ENCODE measurements at places on chromosomes 16 and 17.
A peak's percentile ranks its signal among the peaks of the same experiment; 100 is the strongest.

- DNase-seq: no peak
Measured at GRCh38 chr17:2181206-2181896, 122.2 kb downstream of the SMG6 start.

DNA sequence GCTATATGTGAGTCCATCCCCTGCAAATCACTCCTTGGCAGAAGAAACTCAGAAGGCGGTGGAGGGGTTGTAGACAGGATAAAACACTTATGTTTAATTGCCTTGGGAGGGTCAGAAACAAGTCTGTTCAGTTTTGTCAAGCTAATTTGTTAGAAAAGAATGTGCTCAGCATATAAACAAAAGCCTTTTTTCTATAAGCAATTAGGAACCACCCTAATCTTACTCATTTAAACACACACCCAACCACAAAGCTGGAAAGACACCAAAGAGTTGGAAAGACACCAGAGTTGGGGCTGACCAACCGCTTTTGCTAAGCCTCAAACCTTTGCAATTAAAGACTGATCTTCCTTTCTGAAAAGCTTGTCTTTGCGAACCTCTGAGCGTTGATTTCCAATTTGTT lies 439.2 kb upstream of the ERCC4 start:
- DNase-seq: no peak

GRCh38 chr16:85527042-85527766 lies 85.9 kb upstream of the GSE1 start:
- no peak for DNase-seq

- DNase-seq: no peak
Measured at GRCh38 chr16:89565506-89566372, 5.3 kb downstream of the RPL13 start.

DNA sequence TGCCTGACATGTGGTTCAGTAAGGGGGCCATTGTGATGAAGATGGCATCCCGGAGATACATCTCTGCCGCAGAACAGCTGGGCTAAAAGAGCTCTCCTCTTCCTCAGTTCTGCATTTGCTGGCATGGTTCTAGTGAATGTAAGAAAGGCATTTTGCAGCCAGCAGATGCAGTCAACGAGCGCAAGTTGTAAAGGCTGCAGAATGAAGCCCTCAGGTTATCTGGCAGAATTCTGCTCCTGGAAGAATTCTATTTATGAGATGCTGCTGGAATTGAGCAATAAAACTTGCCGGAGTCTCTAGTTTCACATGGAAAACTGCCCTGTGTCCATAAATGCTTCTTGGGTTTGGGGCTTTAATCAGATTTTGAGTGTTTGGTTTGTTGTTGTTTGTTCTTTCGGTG lies 176.8 kb upstream of the HSBP1 start:
- no peak for DNase-seq

GRCh38 chr16:57245472-57246113 lies 534 bp downstream of the ARL2BP start:
- no peak for DNase-seq

- DNase-seq: no peak
Measured at GRCh38 chr17:45646288-45646988, 137.7 kb upstream of the CRHR1 start.

- DNase-seq: no peak
Measured at GRCh38 chr17:49509588-49509917, 14.5 kb downstream of the NGFR start.

GRCh38 chr16:75379911-75380847 lies 53.1 kb downstream of the CFDP1 start:
- no peak for DNase-seq

DNA sequence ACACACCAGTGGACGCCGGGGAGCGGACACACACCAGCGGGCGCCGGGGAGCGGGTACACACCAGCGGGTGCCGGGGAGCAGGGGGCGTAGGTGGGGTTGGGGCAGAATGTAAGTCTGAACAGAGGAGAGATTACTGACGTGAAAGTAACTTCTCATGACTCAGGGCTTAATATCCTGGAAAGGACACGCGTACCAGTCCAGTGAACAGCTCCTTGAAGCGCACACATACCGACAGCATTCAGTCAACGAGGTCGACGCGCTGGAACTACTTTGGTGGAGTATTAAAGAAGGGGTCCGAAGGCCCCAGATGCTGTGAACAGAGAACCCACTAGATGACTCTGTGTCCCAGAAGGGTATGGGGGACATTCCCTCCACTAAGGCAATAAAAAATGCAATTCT lies 129.6 kb downstream of the ENGASE start:
- no peak for DNase-seq

GRCh38 chr16:85573696-85574641 lies 39.2 kb upstream of the GSE1 start:
- DNase-seq: no peak

DNA sequence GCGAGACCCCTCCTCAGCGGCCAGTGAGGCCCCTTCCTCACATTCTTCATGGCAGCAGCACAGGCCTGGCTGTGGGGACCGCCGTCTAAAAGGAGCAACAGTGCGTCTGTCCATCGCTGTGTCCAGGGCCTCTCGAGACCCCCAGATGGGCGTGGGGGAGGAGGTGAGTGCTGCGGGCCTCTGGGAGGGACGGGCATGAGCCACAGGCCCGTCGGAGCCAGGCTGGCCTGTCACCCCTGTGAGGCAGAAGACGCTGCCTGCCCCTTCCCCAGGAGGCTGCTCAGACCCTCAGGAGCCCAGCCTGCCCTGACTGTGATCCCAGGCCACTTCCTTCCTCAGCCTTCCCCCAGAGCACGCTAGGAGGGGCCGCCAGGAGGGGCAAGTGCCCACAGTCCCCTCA lies 2.1 kb upstream of the PYCR1 start:
- DNase-seq: no peak

DNA sequence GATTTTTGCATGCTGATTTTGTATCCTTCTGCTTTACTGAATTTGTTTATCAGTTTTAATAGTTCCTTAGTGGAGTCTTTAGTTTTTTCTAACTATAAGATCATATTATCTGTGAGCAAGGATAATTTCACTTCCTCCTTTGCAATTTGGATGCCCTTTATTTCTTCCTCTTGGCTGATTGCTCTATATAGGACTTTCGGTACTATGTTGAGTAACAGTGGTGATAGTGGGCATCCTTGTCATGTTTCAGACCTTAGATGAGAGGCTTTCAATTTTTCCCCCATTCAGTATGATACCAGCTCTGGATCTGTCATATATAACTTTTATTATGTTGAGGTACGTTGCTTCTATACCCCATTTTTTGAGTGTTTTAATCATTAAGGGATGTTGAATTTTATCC lies 224.5 kb upstream of the CNTNAP4 start:
- DNase-seq: no peak

GRCh38 chr16:68229431-68230175 lies 6.3 kb downstream of the ESRP2 start:
- peak; percentile 59 for DNase-seq

DNA sequence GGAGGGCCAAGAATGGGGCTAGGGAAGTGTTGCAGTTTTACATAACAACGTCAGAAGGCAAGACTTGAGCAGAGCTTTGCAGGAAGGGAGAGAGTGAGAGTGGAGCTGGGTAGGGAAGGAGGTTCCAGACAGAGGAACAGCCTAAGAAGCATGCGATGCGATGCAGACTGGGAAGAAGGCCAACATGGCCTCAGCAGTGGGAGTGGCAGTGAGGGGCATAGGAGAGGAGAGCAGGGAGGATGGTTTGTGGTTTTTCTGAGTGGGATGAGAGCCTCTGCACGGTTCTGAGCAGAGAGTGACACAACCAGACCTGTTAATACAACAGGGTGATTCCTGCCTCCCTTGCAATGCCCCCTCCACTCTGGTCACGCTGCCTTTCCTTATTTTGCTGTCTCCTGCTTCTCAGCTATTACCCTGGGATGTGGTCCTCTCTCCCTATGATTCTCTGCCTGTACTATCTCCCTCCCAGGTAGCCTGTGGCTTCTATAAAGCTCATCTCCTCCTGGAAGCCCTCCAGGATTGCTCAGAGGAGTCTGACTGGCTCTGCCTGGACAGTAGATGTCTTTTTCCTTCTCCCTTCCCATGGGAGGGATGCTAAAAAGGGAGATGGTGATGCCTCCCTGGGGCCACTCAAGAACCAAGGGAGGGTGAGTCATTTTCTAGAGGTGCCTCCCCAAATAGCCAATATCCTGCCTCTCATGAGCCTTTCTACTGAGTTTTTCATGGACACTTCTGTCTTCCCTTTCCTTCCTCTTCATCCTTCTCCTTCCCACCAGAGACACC lies 38.7 kb upstream of the NGFR start:
- DNase-seq: no peak

DNA sequence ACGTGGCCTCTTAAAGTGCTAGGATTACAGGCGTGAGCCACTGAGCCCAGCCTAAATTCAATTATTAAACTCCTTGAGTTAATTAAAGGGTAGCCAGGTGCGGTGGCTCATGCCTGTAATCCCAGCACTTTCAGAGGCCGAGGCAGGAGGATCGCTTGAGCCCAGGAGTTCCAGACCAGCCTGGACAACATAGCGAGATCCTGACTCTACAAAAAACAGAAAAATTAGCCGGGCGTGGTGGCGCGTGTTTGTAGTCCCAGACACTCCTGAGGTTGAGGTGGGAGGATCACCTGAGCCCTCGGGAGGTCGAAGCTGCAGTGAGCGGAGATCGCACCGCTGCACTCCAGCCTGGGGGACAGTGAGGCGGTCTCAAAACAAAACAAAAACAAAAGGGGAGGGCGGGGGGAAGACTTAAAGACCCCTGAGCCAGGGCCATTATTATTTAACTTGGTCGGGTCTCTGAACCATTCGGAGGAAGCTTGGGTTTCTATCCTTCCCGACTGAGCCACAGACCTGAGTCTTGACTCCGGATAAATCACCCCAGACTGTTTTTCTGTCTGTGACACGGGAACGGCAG lies 19.5 kb downstream of the BCL7C start:
- no peak for DNase-seq

GRCh38 chr16:84821728-84822689 lies 2.2 kb downstream of the CRISPLD2 start:
- no peak for DNase-seq

DNA sequence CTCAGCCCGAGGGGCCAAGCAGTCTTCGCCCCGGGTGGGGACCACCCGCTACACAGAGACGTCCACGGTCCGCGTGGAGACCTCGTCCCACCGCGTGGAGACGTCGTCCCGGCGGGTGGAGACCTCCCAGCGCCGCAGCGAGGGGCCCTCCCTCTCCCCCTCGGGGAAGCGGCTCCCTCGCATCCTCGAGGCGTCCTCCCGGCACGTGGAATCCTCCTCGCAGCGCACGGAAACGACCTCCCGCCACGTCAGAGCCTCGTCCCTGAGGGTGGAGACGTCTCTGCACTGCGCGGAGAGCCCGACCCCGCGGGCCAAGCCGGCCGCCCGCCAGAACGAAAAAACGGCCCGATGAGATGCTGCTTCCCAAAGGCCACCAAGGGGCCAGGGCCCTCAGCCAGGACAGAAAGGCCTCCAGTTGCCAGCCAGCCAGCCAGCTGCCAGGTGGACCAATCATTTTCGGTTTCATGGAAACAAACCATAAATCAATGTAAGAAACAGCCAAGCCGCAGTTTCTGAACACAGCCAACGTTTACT lies 424 bp downstream of the C17orf100 start:
- DNase-seq: no peak

DNA sequence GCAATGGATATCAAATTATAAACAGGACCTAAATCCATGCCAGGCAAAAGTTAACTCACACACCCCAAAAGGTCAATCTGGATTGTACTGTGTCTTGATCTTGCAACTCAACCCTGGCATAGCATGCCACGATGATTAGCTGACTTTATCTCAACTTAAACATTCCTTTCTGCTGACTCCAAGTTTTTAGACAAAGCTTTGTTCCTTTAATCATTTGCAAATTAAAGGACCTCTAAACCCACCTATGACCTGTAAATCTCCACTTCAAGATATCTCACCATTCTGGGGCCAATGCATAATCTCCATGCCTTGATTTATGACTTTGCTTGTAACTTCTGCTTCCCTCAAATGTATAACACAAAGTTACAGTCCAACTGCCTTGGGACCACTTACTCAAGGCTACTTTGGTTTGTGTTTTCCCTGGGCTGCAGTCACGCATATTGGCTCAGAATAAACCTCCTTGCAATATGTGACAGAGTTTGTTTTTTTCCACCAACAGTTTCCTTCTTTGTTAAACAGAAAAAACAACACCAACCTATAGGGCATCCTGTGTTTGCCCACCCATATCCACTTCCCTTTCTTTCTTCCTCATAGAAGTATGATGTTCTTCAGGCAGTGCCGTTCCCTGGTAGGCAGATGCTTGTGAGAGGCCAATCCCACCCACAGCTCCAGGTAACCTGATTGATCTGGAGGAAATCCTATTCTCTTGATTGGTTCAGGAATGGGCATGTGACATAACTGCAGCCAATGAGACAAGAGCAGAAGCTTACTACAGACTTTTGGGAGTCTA lies 390.6 kb upstream of the ERCC4 start:
- DNase-seq: no peak

DNA sequence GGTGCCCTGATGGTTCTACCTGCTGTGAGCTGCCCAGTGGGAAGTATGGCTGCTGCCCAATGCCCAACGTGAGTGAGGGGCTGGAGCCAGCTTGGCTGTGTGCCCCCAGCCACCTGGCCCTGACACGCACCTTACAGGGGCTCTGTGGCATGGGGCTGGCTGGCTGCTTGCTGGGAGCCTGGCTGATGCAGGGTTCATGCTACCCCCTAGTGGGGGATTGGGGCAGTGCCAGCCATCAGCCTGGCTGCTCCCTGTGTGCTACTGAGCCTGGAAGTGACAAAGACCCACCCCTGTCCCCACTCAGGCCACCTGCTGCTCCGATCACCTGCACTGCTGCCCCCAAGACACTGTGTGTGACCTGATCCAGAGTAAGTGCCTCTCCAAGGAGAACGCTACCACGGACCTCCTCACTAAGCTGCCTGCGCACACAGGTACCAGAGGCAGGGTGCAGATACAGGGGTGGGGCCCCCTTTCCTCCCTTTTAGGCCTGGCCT lies 5.7 kb downstream of the GRN start:
- peak; percentile 72 for DNase-seq

DNA sequence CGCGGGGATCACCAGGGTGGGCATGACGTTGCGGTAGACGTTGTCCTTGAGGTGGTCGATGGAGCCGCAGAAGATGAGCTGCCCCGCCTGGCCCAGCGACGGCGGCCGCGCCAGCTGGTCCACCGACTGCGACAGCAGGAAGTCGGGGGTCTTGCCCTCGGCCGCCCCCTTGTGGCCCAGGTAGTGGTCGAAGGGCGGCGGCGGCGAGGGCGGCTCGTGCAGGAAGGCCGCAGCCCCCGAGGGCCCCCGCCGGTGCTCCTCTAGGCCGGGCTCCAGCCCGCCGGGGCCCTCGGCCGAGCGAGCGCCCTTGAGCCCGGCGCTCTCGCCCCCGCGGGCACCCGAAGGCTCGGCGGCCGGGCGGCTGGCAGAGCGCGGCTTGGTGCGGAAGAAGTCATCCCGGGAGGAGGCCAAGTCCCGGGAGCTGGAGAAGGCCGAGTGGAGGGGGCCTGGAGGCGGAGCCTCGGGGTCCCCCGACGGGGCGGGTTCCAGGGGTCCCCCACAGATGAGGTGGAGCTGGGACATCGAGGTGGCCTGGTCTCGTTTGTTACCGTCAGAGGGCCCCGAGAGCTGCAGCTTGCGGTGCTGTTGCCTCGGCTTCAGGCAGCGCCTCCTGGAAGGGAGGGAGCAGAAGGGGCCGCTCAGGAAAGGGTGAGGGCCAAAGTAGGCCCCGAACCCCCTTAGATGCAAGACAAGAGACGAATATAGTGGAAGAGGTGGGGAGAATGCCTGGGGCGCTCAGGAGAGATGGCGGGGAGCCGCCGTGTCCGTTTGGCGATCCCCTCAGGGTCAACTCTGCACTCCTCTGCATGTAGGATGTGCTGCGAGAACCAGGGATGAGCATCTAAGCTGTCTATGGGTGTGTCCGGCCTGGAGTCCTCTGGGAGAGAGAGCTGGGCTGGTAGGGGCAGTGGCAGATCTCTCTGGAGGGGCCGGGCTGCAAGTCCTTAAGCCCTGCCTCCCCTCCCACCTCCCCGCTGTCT lies 8.8 kb downstream of the FAM171A2 start:
- no peak for DNase-seq

GRCh38 chr17:81665205-81666091 lies 957 bp downstream of the OXLD1 start:
- no peak for DNase-seq

Data from NCI-H1694 treated with DMSO at 0.1 percent for 48 hours (cell line).